ENCODE measurements at places on chromosomes 12 and 14.

DNA sequence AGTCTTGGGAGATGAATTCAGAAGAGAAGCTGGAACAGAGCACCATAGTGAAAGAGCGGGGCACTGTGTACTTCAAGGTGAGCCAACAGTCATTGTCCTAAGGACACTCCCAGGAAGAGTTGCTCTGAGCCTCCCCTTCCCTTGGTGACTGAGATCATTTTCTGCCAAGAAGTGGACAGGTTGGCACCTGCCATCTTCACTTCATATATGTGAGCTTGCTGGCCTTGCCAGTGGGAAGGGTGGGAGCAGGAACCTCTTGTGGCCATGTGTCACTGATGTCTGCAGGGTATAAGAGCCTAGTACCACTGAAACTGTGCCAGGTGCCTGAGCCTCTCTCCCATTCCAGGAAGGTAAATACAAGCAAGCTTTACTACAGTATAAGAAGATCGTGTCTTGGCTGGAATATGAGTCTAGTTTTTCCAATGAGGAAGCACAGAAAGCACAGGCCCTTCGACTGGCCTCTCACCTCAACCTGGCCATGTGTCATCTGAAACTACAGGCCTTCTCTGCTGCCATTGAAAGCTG, 5.3 kb downstream of the FKBP4 start:
- DNase-seq: no peak

DNA sequence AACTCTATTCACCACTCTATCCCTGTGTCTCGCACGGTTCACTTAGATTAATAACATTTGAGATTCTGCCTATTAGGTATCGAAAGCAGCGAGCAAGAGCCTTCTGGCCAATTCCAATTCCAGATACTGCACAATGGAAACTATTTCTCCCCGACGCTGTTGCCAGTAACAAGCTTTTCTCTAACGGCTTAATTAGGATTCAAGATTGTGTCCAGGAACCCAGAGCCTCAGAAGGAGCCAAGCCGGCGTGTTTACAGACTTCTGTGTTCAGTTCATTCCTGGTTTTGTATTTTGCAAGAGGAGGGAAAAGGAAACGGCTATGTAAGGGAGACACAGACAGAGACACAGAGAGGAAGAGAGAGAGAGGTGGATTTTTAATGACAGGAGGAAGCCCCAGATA, 185.6 kb downstream of the DICER1 start:
- no peak for DNase-seq

DNA sequence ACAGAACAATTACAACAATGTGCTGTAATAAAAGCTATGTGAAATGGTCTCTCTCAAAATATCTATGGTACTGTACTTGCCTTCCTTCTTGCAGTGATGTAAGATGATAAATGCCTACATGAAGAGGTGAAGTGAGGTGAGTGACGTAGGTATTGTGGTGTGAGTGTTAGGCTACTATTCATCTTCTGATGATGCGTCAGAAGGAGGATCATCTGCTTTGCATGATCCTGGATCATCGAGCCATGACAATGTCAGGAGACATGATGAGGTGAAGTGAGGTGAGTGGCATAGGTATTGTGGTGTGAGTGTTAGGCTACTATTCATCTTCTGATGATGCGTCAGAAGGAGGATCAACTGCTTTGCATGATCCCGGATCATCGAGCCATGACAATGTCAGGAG, 105.8 kb downstream of the KCNC2 start:
- DNase-seq: no peak

GRCh38 chr12:95532851-95533250, 18.4 kb downstream of the USP44 start:
- DNase-seq: no peak

- no peak for DNase-seq
Measured at GRCh38 chr12:25713264-25713663, 160.2 kb upstream of the LMNTD1 start.

- DNase-seq: no peak
Measured at GRCh38 chr14:103189481-103190470, 66.5 kb downstream of the TNFAIP2 start.

All from glomerular endothelial cell (primary cell).